ENCODE measurements at places on chromosomes 3 and 15. TPM values are rescaled to one million over a fixed set of nuclear protein-coding genes. Genes with fewer than 3 reads are reported as not detected.

Gene TSEN2
- total RNA-seq, result 20.3 TPM

Gene RSL24D1
- 70.8 TPM for total RNA-seq

Gene HACL1
- 27.0 TPM for total RNA-seq

Gene FSTL1
- total RNA-seq, result 664 TPM

- no peaks in the 10 kb centered on the region for H3K27me3 ChIP-seq
- no peak for DNase-seq
- no peak overlapping the region for H3K4me3 ChIP-seq
- H3K27ac ChIP-seq, result no peak overlapping the region
- H3K4me1 ChIP-seq, result no peaks in the 10 kb centered on the region
These were observed 75.1 kb downstream of the FOXB1 start for GRCh38 chr15:60079210-60079609.

DNA sequence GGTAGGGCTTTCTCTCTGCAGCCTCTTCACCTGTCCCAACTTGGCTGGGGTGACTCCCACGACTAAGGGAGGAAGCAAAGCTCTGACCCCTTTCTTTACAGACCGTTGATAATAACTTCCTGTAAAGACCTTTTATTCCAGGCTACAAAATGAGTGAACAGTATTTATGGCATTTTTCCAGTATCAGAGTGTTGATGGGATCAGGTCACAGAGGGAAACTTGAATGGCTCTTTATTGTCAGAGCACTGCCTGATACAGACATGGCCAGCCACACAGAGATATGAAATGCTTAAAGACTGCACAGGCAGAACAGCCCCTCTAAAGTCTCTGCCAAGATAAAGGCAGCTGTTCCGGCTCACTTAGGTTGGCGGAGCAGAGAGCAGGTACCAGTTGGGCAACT is 1033.9 kb upstream of the NR2F2 start:
- no peak overlapping the region for H3K4me3 ChIP-seq
- no peak overlapping the region for H3K27ac ChIP-seq
- no peak for DNase-seq
- no peaks in the 10 kb centered on the region for H3K27me3 ChIP-seq
- no peaks in the 10 kb centered on the region for H3K36me3 ChIP-seq

- H3K27ac ChIP-seq, result no peak overlapping the region
- DNase-seq, result no peak
- peaks cover 14% of the 10 kb centered on the region for H3K4me1 ChIP-seq
- no peaks in the 10 kb centered on the region for H3K27me3 ChIP-seq
These were observed 10.0 kb upstream of the PLXNA1 start for GRCh38 chr3:126972866-126973265.

GRCh38 chr3:119731560-119732343 is 28.9 kb downstream of the CFAP91 start:
- peaks cover 5% of the 10 kb centered on the region for H3K36me3 ChIP-seq
- no peaks in the 10 kb centered on the region for H3K4me1 ChIP-seq
- no peak for DNase-seq
- H3K27ac ChIP-seq, result no peak overlapping the region
- H3K4me3 ChIP-seq, result no peak overlapping the region

DNA sequence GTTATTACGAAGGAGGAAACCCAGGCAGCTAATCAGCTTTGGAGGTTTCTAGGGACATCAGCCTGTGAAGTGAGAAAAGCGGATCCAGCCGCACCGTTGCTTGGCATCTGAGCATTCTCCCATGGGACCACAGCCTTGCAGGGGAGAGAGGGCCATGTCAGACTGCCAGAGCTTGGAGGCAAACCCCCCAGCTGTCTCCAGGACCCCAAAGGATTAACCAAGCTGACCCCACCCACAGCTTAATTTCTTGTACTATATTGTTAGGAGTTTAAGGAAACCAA is 5.1 kb downstream of the IGDCC3 start:
- peaks cover 62% of the 10 kb centered on the region for H3K27me3 ChIP-seq
- no peak overlapping the region for H3K27ac ChIP-seq
- H3K36me3 ChIP-seq, result no peaks in the 10 kb centered on the region
- H3K4me1 ChIP-seq, result peaks cover 16% of the 10 kb centered on the region
- no peak overlapping the region for H3K4me3 ChIP-seq

DNA sequence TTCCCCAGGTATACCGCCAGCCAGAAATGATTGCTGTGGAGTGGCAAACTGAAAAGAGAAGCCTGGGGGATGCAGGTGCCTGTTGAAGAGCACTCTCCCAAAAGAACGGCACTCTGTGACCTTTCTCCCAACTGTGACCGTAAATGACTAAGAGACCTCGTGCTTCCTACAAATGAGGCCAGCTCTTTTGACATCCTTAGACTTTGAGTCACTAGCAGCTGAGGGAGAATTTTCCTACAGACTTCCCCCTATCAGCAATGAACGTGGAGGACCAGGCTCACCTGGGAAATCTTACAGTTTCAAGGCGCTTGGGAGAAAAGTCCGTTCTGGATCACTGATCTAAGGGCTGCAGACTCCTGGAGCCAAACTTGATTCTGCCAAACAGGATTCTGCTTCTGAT is 8.6 kb downstream of the AQP9 start:
- H3K4me3 ChIP-seq, result no peak overlapping the region
- H3K4me1 ChIP-seq, result no peaks in the 10 kb centered on the region
- H3K36me3 ChIP-seq, result no peaks in the 10 kb centered on the region
- DNase-seq, result no peak
- H3K27ac ChIP-seq, result no peak overlapping the region
- H3K27me3 ChIP-seq, result no peaks in the 10 kb centered on the region

DNA sequence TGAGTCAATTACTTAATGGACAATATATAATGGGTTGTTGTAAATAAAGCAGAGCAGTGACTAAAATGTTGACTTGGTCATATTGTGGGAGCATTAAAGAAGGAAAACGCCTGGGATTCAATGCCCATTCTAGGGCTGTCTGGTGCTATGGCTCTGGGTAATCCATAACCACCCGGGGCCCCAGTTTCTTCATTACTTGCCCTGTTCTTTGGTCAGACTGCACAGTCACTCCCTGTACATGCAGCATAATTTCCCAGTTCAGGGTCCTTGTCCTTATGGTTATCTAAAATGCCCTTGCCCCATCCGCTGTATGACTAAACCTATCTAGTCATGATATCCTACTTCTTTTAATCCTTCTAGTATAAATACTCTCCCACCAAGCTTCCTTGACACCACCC is 27.5 kb upstream of the DENND4A start:
- no peak overlapping the region for H3K27ac ChIP-seq
- no peaks in the 10 kb centered on the region for H3K4me1 ChIP-seq
- H3K4me3 ChIP-seq, result no peak overlapping the region
- no peak for DNase-seq
- no peaks in the 10 kb centered on the region for H3K36me3 ChIP-seq

All from esophagus muscularis mucosa (tissue), 4 donors.